ENCODE measurements at places on chromosomes 5 and 9.

GRCh38 chr5:148209151-148209770 is 6.4 kb downstream of the SPINK6 start:
- no peak for DNase-seq

GRCh38 chr5:156259618-156260017 is 67.3 kb upstream of the SGCD start:
- DNase-seq = no peak

DNA sequence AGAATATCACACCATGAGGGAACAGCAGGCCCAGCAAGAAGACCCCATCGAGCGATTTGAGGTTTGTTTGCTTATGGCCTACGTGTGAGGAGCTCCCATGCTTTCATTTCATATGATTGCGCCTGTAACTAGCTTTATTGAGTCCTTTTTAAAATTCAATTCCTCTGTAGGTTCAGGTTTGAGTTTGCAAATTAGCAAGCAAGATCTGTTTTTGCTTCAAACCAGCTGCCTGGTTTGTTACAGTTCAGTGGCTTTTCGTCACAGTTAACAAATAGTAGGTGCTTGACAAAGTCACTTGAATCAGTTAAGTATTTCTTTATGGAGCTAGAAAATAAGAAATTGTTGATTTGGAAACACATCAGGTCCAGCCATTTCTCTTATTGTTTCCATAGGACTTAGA is 56.3 kb downstream of the GPR21 start:
- no peak for DNase-seq

DNA sequence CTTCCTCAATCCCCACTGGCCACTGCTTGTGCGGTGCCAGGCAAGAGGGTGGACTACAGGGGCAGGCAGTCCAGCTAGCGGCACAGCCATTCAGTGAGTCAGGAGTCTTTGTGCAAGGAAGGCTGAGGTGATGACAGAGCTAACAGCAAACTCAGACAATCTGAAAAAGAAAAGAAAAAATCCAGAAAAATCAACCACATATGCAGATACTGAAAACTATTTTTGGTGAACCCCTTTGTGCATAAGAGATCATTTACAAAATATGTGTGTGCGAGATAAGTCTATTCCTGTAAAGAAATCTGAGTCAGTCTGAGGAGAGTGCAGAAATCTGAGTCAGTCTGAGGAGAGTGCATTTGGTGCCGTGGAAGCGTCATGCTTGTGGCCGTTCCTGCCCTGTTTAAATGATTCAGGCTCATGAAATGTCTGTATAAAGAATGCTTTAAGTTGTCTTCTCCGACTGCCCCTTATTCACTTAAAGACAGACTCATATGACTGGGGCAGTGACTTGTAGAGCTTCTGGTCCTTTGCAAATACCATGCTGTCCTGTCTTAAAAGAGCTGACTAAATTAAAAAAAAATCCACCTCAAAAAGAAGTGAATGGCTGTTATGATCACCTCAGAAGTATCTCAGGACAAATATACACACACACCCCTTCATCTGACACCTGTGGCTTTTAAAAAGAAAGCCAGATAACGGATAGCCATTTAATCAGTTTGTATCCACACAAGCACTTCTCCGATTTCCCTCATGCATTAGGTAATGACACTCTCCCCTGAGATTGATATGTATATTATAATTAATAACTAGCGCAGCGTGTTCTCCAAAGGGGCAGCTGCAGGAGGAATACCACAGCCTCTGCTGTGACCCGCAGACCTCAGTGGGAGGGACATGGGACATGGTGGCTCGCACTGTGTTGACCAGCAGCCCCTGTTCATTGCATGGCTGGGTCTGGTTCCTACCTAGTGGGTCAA is 47.3 kb downstream of the TRIO start:
- peak; percentile 79 for DNase-seq

DNA sequence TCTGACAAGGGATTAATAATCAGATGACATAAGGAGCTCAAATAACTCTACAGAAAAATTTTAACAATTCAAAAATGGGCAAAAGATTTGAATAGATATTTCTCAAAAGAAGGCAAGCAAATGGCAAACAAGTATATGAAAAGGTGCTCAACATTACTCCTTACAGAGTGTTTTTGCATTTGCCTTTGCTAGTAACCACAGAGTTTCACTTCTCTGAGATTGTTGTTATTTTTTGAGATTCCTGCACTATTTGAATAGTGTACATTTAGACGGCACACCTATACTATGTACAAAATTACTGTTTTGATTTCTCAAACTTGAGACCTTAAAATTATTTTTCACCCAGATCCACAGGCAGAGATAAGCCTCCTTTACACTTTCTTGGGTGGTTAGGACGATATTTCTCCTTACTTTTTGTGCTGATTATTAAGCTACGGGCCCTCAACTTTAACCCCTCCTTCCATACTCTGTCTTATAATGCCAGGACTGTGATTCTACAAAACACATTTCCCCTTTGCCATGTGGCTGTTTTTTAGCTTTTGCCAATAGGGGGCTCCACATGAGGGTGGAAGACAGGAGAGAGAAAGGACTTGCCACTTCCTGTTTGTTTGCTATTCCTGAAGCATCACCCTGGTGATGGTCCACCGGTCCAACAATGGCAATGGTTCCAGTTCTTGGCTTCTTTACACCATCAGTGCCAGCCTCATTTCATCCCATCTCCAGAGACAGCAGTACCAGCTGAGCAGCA is 65.0 kb upstream of the DAP start:
- DNase-seq = no peak

DNA sequence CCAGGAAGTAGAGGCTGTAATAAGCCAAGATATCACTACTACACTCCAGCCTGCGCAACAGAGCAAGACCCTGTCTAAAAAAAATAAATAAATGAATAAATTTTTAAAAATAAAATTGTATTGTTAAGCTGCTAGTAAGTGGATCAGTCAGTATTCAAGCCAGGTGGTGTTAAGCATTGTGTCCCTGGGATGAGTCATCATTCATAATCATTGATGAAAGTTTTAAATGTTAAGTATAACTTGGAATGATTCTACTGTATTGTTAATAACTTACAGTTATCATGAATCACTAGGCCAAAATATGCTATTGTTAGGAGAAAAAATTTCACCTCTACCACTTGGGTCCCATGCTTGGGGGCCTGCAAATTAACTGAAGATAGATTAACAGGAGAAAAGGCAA is 38.2 kb downstream of the MED10 start:
- DNase-seq = no peak

DNA sequence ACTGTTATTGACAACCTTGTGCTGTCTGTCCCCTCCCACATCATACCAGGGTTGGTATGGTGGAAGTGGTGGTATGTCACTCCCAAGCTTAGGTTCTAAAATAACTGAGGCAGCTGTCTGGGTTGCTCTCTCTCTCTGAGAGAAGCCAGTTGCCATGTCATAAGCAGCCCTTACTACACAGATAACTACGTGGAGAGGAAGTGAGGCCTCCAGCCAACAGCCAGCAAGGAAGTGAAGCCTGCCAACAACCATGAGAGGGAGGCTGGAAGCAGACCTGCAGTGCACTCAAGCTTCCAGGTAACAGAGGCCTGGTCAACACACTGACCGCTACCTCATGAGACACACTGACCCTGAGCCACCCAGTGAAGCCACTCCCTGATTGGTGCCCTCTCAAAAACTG is 18.6 kb downstream of the CTNNAL1 start:
- no peak for DNase-seq

DNA sequence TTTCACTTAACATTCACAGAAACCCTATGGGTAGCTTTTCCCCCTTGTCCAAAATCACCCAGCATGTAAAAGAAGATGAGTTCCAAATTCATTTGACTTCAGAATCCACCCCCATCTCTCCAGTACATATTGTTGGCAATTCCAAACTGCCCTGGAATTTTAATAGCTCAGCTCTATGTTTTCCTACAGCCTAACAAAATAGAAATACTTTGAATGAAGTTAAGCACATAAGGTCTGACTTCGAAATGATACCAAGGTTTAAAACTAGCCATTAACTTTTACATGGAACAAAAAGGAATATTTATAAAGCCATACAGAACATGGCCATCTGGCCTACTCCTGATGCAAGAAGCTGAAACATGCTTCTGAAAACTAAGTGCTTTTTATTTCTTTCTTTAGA is 634.3 kb downstream of the PDE4D start:
- no peak for DNase-seq

DNA sequence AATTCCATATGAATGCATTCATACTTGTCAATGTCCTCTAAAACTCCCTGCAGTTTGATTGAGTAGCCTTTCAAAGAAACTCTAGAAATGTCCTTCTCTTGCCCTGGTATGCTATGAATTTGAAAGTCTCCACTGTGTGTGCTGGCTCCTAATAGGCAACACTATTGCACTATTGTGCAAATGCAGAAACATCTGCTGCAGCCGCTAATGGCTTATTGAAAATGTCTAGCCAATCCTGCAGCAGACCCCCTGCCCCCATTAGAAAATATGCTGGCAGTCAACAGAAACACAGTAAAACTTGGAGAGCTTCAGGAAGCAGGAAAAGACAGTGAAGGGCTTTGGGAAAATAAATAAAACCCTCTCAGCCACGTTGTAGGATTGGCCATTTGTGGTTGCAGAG is 87.3 kb upstream of the GRAMD2B start:
- no peak for DNase-seq

DNA sequence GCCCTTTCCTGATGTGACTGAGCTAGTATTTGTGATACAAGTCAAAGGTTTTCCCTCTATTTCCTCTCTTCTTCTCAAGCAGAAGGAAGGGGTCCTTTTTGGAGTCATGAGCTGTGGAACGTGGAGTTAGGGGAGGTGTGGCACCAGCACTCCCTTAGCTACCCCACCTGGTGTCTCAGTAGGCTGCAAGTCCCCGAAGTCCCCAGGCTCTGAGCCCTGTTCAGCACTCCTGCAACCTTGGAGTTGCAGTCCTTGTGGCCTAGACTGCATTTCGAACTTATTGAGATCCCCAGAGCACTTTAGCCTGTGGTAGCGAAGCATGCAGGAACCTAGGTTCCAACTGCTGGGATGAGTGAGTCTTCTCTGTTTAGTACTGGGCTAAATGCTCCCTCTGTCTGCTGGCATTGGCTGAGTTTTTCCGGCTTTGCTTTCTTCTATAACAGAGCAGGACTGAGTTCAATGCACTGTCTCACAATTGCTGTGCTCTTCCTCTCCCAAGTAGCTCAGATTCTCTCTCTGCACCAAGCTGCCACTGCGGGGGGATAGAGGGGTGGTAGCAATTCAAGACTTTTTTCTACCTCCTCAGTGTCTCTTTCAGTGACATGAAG is 600.7 kb upstream of the CDH9 start:
- no peak for DNase-seq

GRCh38 chr9:2787065-2787464 is 56.8 kb downstream of the PUM3 start:
- no peak for DNase-seq

- no peak for DNase-seq
Measured at GRCh38 chr9:72304538-72304937, 60.5 kb downstream of the ZFAND5 start.

DNA sequence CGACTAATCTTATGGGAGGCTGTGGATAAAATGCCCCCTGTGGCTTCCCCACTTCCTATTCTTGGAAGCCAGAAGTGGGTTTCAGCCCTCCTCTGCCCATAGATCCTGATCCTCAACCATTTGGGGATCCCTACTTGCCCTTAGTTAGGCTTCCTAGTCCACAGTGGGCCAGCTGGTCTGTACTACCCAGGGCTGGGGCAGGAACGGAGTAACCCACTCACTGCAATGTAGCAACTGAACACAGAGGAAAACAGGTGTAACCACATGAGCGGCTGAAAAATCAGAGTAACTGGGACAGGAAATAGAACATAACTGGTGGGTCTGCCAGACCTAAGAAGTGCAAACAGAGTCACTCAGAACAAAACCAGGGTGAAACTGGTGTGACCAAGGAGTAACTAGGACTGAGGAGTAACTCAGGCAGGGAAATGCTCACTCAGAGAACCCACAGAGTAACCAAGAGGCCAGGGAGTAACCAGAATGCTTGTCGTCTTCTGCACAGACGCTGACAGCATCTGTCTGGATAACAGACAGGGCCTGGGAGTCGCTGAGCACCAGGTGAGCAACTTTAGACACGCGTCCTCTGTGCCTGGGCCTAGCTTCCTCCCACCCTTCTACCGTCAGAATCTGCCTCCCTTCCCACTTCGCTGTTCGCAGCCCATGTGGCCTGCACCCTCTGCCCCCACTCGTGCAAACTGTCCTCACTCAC is 1.0 kb downstream of the AQP3 start:
- DNase-seq = no peak

DNA sequence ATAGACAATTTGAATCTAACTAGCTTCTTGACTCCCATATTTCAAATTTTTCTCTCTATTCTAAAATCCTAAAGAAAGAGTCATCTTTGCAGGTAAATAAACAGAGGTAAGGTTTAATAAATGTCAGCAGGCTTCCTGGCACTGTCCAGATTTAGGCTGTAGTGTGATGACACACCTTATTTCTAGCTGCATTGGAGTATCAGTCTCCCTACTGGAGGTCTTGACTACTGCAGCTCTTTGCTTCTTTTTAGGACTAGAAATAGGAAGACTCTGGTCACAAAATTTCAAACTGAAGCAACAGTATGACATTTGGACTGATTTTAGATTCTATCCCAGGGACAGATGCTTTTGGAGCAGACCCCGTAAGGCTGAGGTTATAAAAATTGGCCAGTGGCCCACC is 40.7 kb upstream of the PPP3R2 start:
- DNase-seq = no peak

- DNase-seq = no peak
Measured at GRCh38 chr5:102931085-102931725, 176.1 kb downstream of the PAM start.

GRCh38 chr9:37445832-37446231 is 19.4 kb downstream of the ZBTB5 start:
- DNase-seq = no peak

DNA sequence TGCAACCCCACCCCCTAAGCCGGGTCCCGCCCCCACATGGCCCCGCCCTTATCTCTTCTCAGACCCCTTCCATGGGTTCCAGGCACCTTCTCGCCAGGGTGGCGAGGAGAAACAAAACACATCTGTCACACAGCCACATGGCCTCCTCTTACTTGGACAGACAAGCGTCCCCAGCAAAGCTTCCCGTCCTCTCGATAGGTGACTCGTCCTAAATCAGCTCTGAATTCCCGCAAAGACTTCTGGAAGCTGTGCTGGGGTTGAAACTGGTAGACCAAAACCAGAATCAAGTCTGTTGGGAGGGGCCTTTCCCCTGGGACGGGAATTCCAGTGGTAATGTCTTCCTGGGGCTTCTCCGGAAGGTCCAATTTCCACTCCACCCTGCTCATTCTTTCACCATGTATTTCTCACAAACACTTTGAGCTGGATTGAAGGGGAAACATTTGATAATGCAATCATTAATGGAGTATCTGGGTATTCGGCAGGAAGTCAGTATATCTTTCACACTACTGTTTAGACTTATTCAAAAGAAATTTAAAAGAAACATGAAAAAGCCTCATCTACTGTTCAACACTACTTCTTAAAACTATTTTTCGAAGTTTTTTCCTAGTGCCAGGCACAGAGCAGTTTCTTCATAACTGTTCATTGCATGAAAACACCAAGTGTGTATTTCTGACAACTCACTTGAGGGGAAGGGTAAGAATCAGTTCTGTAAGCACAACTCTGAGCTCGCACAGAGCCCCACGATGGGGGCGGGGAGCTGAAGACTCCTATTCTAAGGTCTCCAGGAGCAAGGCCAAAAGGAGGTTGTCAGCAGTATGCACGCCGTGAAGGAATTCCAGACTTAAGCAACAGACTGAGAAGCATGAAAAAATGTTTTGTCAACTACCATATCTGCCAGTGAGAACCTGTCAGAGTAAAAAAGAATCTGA is 644 bp upstream of the CTNNAL1 start:
- peak; percentile 59 for DNase-seq

GRCh38 chr5:7325975-7326913 is 69.7 kb upstream of the ADCY2 start:
- DNase-seq = no peak

All from retinal pigment epithelial cell (primary cell).